ENCODE measurements at places on chromosomes 6 and 20.

- DNase-seq: no peak
These were observed 594 bp downstream of the ARFGEF3 start for GRCh38 chr6:138162111-138162954.

DNA sequence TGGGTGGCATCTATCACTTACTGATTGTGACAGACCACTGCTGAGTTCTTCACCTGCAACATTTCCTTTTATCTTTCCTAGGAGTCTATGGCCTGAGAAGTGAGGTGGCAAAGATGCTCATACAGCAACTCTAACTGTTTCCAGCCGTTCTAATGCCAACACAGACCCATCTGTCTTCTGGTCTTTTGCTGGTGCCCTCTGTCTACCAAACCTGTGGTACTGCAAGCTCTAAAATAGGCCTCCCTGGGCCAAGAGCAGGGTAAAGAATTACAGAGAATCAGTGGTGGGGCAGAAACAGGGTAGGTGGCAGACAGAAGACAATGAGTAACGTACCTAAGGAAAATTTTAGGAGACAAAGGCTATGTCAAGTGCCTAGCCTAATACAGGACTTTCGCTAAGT, 611.0 kb upstream of the FLRT3 start:
- DNase-seq: no peak

- DNase-seq: no peak
These were observed 13.9 kb upstream of the CST7 start for GRCh38 chr20:24935140-24935539.

GRCh38 chr6:19719691-19720128, 117.5 kb upstream of the ID4 start:
- no peak for DNase-seq

DNA sequence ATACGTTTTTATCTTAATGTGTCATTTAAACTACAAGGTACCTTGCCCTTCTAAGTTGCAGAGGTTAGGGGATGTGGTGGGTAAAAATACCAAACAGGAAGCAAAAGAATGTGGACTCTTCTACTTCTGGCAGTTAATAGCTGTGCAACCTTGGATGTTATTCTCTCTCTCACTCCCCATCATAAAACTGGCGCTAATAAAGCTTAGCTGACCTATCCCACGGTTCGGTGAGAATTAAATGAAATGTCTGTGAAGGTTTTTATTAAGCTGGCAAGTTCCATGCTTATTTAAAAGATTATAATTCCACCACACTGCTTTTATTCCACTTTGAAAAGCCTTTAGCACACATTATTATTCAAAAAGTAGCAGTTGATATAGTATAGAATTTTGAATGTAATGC, 127.8 kb upstream of the SLC22A23 start:
- no peak for DNase-seq

- no peak for DNase-seq
These were observed 185.0 kb downstream of the CENPW start for GRCh38 chr6:126524811-126525326.

GRCh38 chr6:29941471-29941870, 861 bp upstream of the HLA-A start:
- DNase-seq: no peak

DNA sequence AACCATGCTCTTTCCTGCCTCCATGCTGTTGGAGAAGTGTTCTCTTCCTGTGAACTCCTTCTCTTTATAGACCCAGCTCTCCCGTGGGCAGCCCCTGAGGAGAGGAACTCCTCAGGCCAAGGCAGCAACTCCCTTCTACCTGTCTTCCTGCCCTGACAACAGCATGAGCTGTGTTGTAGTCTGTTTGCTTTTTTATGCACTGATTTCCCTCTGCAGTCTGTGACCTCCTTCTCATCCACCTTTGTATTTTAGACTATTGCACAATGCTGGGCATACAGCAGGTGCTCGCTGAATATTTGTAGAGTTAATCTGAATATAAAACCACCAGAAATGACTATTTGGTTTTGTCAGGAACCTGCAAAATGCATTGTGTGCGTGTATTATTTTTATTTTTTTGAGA, 152.2 kb upstream of the CHD6 start:
- DNase-seq: no peak

DNA sequence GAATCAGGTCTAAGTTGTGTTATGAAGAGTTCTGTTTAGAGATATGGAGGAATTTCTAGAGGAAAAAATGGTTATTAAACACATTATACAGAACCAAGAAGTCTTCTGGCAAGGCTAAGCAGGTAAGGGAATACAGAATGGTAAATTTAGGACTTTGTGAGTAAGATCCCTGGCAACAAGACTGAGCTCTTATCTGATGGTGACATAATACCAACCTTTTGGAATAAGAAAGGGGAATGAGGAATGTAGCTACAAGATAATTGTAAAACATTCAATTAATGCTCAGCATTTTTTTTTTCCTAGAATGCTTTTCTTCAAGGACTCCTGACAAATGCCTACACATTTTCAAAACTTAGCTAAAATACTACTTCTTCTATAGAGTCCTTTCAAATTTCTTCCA, 51.8 kb downstream of the CYB5R4 start:
- no peak for DNase-seq

DNA sequence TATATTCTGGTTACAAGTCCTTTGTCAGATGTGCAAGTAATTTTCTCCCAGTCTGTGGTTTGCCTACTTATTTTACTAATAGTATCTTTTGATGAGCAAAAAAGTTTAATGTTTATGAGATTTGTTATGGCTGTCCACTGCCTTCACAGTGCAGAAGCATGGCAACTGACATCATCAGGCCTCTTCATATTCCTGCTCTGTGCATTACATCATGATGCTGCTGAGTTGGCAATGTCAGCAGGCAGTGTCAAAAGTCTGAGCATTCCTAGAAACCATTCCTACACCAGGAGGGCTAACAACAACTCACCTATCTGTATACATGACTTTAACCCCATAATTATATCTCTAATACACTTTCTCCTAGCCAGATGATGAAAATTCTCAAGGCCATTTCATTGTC, 10.8 kb upstream of the OR2B2 start:
- no peak for DNase-seq

- no peak for DNase-seq
These were observed 4.2 kb upstream of the GPR31 start for GRCh38 chr6:167161851-167162467.

All from CD4-positive, alpha-beta T cell treated with Interleukin-4 for 4 hours (primary cell).